ENCODE measurements at places on chromosomes 3 and 15.

GRCh38 chr15:91870876-91871537, 17.5 kb downstream of the SLCO3A1 start:
- no peak for ATAC-seq

DNA sequence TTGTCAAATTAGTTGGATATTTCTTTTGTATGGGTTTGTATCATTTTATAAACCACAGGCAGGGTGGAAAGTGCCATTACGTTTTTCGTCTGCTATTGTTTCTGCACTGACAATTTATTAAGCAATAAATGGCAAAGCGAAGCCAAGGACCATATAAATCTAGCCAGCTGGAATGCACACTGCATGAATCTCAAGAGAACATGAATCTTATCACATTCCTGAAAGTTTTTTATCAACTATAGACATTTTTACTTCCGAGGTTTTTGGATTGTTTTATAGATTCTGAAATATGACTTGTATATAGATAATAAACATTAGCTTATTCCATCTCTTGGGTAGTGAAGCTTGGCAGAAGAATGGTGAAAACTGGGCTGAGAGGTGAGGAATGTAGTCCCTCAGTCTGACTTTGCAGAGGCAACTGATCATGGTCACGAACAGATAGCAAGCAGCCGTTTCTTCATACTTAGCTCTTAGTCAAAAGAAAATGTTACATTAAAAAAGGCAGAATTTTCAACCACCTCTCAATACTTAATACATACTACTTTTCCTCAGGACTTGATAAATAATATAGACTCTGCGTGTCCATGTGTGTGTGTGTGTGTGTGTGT, 102.7 kb downstream of the OSBPL10 start:
- peak; percentile 55 for ATAC-seq

DNA sequence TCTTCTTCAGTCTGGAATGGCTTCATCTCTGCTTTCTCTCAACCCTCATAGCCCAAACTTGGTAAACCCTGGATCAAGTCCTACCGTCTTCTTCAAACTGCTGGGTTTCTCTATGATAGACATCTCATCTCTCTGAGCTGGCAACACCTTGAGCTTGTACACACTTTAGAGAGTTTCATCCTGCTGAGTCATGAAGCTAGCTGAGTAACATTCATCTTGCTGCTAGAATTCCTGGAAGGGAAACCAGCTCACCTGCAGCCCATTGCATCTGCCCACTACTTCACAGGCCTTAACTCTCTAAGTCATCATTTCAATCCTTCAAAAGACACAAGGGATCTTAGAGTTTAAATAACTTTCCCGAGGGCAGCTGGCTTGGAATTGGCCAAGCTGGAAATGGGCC, 175.5 kb upstream of the RORA start:
- no peak for ATAC-seq

DNA sequence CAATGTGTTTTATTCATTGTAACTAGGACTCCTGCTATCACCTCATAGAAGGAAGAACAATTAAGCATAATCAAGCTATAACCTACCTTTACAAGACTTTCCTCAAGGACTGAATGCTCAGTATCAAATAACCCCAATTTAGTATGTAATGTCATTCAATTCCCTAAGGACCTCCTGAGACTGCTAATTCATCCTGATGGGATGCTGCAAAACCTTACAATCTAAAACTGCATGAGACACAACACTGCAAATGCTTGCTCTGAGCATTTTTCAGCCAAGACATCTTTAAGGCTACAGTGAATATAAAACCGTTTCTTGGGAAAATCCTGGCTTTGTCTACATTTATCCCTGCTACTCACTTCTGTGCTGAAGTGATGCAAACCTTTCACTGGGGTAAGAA, 69.9 kb downstream of the RYK start:
- no peak for ATAC-seq

DNA sequence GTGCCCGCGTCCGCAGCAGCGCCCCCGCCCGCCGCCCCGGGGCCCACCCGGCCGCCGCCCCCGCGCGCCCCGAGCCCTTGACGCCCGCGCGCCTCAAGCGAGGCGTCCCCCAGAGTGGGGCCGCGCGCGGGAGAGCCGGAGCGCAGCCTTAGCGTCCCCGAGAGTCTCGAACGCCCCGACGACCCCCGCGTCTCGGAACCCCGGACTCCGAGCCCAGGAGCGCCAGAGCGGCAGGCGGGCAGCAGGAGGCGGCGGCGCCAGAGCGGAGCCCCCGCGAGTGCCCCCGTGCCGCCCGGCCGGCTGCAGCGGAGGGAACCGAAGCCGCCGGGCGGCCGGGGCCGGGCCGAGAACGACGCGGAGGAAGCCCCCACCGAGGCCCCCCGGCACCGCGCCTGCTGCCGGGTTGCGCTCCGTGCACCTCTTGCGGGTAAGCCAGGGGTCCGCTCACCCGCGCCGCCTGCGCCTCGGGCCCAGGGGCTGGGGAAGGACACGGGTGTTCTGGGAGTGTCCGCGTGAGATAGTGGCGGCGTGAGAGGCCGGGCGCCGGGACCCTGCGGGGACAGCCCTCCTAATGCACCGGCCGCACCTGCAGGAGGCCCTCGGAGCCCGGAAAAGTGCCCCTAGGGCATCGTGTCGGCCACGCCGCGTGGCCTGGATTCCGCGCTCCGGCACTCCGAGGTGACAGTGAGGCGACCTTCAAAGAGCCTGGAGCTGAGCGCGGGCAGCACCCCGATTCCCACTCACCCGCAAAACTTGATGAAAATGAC, 52.0 kb upstream of the ULK4 start:
- ATAC-seq, result peak; percentile 44

GRCh38 chr15:68706256-68706655, 114.4 kb downstream of the ANP32A start:
- ATAC-seq, result no peak

- no peak for ATAC-seq
Observed at GRCh38 chr3:173748105-173748504, 350.6 kb downstream of the NLGN1 start.

GRCh38 chr15:73704869-73705645, 20.9 kb downstream of the CD276 start:
- peak; percentile 50 for ATAC-seq

DNA sequence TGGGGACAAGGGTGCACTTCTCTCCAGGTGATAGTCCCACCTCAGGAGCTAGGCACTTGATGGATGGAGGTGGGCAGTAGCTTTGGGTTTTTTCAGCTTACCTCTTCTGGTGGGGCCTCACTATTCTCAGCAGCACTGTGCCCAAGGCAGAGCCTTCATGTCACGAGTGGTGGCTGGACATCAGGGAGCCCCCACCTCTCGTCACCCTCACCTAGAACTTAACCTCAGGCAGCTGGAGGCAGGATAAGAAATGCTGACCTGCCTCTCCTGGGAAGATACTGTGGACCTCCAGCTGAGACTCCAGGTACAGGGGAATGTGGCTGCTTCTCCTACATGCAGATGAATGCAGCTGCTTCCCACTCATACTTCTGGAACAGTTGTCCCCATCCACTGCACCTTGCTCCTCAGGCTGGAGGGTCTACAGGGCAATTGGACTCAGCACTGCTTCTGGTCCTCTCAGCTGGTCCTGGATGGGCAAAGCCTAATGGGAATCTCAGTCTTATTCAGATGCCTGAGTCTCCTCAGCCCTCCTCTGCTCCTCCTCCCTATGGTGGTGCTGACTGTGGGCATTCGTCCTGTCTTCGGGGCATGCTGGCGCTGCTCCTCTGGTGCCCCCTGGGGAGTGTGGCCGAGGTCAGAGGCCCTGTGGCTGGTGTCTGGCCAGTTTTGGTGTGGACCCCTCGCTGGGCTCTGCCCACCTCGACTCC, 129.9 kb downstream of the KLF13 start:
- no peak for ATAC-seq

DNA sequence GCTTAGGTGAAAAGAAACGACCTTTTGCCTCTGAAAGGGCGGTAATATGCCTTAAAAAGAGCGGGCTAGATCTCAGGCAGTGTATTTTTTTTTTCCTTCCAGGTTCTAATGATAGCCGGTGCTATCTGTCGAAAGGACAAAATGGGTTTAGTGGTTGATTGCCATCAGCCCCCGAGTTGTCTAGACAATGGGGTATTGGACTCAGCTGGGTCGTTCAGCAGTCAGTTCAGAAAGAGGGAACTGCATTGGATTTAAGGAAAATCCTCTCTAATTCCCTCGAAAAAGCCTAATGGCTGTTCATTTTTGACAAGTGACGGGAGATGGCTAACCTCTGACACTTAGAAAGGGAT, 728 bp downstream of the EIF2B5 start:
- no peak for ATAC-seq

GRCh38 chr3:151268267-151269235, 9.8 kb downstream of the P2RY14 start:
- no peak for ATAC-seq

DNA sequence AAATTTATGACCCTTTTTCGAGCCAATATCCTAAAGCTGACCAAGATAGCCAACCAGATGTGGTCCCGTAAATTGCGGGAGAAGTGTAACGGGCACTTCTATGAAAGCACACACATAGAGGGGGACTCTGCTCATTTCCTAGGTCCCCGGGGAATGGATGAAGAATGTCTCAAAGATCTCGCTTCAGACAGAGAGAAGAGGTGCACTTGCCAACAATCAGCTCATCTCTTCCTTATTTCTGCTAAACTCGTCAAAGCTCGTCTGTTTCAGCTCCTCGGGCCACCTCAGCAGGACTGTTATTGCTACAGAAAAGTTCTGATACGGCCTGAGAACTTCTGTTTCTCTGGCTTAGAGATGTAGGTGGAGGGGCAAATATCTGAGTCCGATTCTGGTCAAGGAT, 71.8 kb downstream of the TM2D3 start:
- no peak for ATAC-seq

DNA sequence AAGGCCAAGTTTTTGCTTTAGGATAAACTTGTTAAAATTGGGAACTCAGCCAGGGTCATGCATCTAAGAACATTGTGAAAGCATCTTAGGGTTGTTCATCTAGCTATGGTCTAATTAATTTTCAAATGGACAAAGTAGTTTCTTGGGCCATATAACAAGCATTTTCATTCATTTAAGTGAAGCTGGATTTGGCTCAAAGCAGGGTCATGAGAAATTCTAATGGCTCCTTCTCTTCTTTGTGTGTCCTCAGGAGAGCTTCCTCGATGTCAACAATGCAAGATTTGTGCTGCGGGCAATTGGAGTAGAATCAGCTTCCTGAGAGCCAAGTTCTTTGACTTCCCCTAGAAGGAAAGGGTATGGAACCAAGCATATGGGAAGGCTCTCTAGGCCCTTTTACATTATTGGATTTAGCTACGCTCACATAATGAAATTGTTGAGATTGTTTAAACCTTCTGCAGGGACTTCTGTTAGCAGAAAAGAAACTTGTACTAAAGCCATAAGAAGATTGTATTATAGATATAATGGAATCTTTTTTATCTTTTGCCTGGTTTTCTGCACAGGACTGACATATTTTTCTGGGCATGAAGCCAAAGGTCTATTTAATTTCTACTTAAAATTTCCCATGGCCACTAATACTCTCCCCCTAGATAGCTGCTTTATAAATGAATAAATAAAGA, 1.8 kb upstream of the SAMMSON start:
- no peak for ATAC-seq

DNA sequence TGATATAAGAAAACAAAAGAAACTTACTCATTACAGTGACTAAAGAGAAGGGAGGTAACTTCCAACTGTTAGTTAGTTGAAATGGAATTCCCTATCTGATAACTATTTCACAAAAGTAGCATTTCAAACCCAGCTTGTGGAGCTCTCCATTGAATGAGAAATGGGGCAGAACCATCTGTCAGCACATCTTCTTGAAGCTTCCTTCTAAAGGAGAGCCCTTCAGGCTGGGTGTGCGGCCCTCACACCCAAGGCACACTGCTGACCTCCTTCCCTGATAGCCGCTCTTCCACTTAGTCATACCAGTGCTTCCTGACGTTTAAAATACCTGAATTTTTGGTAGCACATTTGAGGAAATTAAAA, 28.1 kb upstream of the VEPH1 start:
- ATAC-seq, result no peak

- no peak for ATAC-seq
Observed at GRCh38 chr3:4888913-4889846, 90.1 kb upstream of the BHLHE40 start.

DNA sequence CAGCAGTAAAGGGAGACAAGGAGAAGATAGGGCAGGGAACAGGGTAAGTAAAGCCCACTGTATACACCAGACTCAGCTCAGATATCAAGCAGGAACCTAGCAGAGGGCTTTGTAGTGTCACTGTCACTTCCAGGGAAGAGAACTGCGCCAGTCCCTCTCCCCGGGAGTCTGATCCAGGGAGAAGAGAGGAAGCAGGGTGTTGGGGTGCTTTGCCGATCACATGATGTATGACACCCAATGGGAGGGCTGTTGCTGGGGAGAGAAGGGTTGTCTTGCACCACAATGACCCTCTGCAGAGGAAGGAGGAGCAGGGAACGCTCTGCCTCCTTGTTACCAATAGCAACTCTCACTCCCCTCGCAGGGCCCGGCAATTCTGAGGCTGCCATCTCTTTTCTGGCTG, 147.2 kb upstream of the SLC2A2 start:
- peak; percentile 63 for ATAC-seq

GRCh38 chr3:41041462-41041861, 157.8 kb upstream of the CTNNB1 start:
- no peak for ATAC-seq

DNA sequence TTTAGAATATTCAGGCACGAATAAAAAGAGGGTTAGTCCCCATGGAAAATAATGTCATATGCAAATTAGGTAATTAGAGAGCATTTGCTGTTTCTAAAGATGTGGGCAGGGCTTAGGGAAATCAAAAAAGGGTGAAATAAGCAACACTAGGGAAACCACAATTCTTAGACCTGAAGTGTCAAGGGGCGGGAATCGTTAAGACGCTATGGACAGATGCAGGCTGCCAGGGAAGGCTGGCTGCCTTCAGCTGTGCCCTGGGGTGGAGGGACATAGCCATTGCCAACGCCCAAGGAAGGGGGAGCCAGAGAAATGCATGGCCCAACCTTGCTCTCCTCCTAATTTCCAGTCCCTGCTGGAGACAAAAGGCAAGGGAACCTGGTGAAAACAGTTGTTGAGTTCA, 141.7 kb upstream of the PROK2 start:
- no peak for ATAC-seq

DNA sequence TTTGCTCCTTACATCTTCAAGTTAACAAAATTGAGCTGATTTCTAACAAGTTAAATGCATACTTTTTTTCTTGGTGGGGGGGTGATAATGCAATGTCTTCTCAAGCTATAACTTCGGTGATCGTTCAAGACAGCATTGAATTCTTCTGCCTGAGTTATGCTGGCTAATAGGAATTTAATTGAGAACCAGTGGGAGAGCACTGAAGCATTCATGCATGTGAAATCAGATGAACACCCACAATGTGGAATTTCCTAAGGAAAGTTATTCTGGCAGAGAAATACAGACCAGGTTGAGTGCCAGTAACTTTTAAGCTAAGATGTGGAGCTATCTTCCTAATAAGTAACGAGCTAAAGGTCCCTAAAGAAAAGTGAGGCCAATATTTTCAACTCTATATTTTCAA, 3.0 kb downstream of the SPATA16 start:
- ATAC-seq, result no peak

Data from gastroesophageal sphincter (tissue), 4 donors.